Cardiac fibroblast (primary cell): ENCODE measurements at places on chromosomes 3 and 15.

- DNase-seq, result peak; percentile 59
Observed at GRCh38 chr15:70093070-70093469, 4.6 kb downstream of the TLE3 start.

- DNase-seq, result no peak
Observed at GRCh38 chr3:29236146-29236840, 44.6 kb upstream of the RBMS3 start.

DNA sequence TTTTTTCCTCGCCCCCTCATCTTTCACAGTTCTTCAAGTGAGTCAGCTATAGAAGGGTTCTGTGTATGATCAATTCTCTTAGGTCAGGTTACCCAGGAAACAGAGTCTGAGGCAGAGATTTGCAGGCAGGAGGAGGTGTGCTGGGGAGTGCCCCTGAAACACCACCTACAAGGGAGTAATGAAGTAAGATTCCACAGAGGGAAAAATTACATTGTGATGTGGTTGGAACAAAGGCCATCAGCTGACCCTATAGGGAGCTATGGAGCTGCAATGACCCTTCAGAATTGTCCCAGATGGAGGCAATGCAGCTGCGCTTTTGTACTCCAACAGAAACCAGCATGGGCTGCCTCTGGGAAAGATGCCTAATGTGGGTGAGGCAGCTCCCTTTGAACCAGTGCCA is 142.2 kb upstream of the CNTN3 start:
- DNase-seq, result no peak

DNA sequence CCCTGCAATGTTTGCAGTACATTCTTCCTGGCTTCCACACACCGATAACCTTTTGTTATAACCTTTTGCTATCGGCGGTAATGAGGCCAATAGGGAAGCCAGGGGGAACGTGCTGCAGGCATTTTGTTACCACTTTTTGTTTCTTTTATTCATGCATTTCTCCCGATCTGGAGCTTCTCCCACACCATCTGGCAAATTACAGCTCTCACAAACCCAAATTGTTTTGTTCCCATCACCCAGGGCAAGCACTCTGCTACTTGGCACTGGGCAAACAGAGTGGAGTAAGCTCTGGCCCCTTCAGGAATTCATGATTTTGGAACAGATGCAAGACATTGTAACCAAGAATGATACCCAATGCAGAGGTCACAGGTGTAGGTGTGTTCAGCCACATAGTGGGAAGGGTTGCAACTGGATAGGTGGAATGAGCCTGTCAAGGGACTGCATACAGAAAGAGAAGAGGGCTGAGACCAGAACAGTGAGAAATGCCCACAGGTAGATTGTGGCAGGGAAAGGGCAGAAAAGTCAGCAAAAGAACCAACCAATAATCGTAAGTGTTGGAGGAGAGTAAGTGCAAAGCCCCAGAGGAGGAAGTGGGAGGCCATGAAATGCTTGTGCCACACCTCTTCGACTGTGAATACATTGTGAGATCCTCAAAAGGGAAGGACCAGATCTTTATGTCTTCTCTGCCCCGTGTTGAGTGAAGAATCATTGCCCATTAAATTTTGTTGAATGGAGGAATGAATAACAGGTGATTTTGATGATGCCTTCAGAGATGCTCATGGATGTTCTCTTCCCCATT is 45.8 kb downstream of the PARP15 start:
- no peak for DNase-seq

DNA sequence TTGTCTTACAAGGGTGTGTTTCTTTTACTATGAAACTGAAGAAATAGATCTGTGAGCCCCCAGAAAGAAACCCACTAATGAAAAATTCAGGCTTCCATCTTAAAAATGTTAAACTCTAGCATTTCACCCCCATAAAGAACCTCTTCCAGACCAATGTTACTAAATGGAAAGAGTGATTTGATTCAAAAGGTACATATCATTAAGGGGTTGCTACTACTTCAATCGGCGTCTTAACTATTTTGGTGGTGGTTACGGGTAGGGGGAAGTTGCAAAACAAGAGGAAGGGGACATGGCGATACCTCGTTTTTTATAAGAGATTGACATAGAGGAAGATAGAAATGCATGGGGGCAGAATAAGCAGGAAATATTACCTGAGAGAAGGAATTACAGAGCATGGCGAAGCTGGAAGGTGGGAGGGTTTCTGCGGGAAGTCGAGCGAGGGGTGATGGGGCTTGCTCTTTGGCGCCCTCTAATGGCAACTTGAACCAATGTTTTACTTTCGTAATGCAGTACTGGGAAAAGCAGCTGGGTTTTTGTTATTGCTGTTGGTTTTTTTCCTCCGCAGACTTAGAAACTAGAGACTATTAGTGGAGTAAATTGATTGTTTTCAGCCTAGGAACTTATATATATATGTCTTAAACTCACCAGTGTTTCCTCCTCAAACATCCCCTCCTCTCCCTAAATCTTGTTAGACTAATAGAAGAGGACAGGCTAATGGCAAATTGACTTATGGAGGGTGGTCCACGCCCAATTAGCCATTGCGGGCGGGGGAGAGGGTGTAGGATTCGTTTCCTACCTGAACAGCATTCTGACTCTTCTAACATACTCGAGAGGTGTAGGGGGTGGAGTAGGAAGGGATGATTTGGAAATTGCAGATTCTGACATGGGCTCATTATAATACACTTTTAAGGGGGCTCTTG is 11.3 kb upstream of the SOX2 start:
- DNase-seq, result peak; percentile 78
